Stimulated activated CD8-positive, alpha-beta memory T cell treated with anti-CD3 and anti-CD28 coated beads, Interleukin-2, amount 100 ng/mL, for 48 hours (primary cell): ENCODE measurements at places on chromosomes 1 and 21.

- no peak for DNase-seq
Observed at GRCh38 chr1:17509363-17509762, 30.1 kb upstream of the ARHGEF10L start.

GRCh38 chr21:38819719-38820159 lies 14.0 kb downstream of the ETS2 start:
- no peak for DNase-seq

DNA sequence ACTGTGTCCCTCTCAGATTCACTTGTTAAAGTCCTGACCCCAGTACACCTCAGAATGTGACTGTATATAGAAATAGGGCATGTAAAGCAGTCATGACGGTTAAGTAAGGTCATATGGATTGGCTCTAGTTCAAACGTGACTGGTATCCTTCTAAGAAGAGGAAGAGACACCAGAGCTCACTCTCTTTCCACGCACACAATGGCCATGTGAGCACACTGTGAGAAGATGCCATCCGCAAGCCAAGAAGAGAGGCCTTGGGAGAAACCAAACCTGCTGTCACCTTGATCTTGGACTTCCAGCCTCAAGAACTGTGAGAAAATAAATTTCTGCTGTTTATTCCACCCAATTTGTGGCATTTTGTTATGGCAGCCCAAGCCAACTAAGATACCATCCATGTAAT lies 56.8 kb upstream of the IRF2BP2 start:
- no peak for DNase-seq

DNA sequence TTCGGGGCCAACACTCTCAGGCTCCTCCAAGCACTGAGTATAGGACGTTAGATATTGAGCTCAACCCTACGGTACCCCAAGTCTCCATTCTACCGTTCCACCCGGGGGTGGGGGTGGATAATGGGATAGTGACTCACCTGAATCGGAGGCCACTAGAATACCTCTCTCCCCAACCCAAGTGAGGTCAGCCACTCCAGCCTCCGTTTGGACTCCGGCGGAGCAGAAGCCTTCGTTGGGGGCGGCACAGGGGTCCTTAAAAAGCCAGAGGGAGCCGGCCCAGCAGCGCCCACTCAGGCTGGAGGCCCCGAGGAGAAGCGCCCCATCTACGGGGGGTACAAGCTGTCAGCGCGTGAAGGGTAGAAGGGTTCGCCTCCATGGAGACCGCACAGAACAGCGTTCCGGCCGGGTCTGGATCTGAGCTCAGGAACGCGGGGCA lies 556 bp downstream of the WDR77 start:
- DNase-seq = peak; percentile 12

- DNase-seq = no peak
Observed at GRCh38 chr1:5730272-5731109, 261.7 kb downstream of the NPHP4 start.

DNA sequence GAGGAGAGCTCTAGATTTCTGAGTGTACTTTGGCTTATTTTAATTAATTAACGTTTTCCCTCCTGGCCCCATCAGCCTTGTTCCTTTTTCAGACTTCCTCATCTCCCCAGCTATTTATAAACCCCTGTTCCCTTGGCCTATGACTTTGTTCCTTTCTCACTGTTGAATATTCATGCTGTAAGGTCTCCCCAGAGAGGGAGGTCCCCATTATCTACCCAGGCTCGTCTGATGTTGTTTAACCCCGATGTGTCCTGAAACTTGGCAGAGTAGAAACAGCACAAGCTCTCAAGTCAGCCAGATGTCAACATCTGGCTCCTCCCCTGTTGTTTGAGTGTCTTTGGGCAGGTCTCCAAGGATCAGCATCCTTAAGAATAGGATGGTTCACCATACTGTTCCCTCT lies 153.6 kb downstream of the HIVEP3 start:
- DNase-seq = no peak

GRCh38 chr1:172448995-172449584 lies 5.2 kb upstream of the PIGC start:
- DNase-seq = no peak
